ENCODE measurements at places on chromosomes 1 and 21. TPM values are rescaled to one million over a fixed set of nuclear protein-coding genes. Genes with fewer than 3 reads are reported as not detected.

The B4GALT2 gene
- 19.5 TPM for total RNA-seq

The RUNX3 gene
- total RNA-seq: 298 TPM

The SH3BGR gene
- total RNA-seq: 2.4 TPM

The CRP gene
- not detected for total RNA-seq

The ITGB2 gene
- total RNA-seq: 287 TPM

DNA sequence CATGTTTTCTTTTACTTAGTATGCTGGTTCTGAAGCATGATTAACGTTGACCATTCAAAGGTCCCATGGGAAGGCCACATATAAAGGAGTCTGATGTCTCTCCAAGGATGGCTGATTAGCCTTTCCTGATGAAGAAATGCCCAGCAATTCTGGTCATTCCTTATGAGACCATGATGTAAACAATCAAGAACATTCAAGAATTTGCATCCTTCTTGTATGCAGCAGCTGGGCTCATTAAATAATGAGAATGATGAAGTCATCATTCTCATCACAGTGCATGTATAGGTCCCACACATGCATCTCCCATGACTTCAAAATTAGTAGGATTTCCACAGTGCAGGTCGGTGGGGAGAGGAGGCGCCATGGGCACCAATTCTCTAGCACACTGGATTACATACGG, 85.4 kb downstream of the APP start:
- no peak overlapping the region for H3K4me3 ChIP-seq
- H3K27ac ChIP-seq: no peak overlapping the region
- H3K27me3 ChIP-seq: no peaks in the 10 kb centered on the region
- peaks cover 8% of the 10 kb centered on the region for H3K4me1 ChIP-seq

- no peak for DNase-seq
- no peak overlapping the region for H3K4me3 ChIP-seq
- no peak overlapping the region for H3K27ac ChIP-seq
- no peaks in the 10 kb centered on the region for H3K27me3 ChIP-seq
- no peaks in the 10 kb centered on the region for H3K4me1 ChIP-seq
These were observed 9.2 kb downstream of the CGN start for GRCh38 chr1:151520359-151520758.

GRCh38 chr21:29786496-29787360, 153.1 kb downstream of the GRIK1 start:
- no peak overlapping the region for H3K4me3 ChIP-seq
- peaks cover 8% of the 10 kb centered on the region for H3K27me3 ChIP-seq
- no peak overlapping the region for H3K27ac ChIP-seq
- DNase-seq: no peak
